ENCODE measurements at places on chromosomes 12 and 14.

DNA sequence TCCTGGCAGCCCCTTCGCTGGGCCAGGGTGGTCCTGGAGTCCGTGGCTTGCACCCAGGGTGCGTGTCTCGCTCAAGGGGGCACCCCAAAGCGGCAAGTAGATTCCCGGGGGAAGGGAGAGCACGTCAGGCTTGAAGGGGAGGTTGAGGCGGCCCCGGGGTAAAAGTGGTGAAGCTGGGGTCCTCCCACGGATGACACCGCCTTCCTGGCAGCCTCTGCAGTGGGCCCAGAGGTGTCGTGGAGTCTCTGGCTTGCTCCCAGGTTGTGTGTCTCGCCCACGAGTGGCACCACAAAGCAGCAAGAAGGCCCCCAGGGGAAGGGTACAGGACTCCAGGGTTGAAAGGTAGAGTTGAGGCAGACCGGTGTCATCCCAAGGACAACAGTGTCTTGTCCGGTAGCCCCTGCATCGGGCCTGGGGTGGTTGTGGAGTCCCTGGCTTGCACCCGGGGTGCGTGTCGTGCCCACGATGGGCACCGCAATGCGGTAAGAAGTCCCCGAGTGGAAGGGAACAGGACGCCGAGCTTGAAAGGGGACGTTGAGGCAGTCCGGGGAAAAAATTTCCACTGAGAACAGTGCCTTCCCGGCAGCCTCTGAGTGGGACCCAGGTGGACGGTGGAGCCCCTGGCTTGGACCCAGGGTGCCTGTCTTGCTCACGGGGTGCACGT lies 158.0 kb upstream of the ALG10B start:
- DNase-seq: no peak

DNA sequence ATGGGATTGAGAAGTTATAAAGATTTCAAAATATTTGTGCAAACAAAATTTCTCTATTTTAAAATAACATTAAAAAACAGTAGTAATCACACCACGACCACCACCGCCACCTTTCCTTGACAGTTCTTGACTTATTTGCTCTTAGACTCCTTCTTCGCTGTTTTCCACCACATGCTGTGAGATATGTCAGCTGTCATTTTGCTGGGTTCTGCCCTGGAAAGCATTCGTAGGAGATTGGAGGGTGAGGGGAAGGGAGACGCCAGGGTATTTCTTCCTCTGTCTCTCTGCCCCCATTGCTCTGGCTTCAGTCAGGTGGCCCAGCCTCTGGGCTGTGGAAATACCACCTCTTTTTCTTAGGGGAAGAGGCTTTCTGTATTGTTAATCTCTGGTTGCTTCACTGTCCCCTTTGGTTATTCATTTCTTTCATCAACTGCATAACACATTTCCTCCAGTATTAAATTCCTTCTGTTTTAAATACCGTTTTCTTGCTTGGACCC lies 186.2 kb downstream of the NEDD1 start:
- DNase-seq: no peak

GRCh38 chr12:124227951-124228711 lies 66.8 kb upstream of the RFLNA start:
- no peak for DNase-seq

GRCh38 chr12:2998789-2999264 lies 39.6 kb downstream of the TEAD4 start:
- no peak for DNase-seq

GRCh38 chr12:74641262-74641661 lies 103.6 kb downstream of the ATXN7L3B start:
- no peak for DNase-seq

DNA sequence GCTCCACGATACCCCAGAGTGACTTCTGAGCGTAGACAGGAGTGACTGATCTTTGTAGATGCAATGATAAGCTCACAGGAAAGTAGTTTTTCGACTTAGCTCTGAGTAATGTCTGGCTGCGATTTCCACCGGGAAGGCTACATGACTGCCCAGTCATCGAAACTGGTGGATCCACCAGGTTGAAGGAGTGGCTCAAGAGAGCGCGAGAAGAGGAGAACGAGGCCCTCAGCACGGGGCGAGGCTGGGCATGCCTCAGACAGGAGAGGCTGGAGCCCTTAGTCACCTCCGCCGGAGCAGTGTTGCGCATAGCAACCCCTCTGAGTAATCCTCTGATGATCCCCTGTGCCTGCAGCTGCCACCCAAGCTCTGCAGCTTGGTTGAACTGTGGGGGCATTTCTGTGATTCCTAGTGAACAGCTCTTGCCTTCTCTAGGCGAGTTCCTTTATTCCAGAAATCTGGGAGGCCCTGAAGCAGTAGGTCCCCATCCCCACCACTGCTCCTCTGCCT lies 25.6 kb downstream of the ELK3 start:
- no peak for DNase-seq

GRCh38 chr12:110856542-110856941 lies 9.8 kb downstream of the CCDC63 start:
- DNase-seq: no peak

- no peak for DNase-seq
Observed at GRCh38 chr12:99087278-99087677, 442.2 kb downstream of the APAF1 start.

DNA sequence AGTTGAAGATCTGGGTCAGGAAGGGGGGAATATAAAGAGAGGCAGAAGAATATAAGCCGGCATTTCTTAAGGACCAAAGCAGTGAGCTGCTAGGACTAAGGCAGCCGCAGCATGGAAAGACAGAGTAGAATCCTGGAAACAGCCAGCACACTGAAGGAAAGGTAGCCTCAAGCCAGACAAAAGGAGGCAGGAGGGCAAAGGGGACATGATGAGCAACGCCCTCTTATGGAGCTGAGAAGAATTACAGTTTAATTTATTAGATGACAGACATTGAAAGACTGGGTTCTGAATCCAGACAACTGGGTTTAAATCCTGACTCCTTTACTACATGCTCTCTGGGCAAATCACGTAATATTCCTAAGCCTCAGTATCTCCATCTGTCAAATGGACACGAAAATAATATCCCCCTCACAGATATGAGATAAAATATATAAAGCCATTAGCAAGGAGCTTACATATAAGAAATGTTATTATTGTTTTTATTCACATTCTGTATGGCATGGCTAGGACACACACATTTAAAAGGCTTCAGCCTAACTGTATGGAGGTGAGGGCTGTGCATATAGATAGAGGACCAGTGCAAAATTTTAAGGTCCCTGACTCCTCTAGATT lies 8.1 kb upstream of the PCED1B start:
- DNase-seq: no peak

- DNase-seq: no peak
Observed at GRCh38 chr14:85178864-85179263, 351.1 kb upstream of the FLRT2 start.

GRCh38 chr14:91706996-91707395 lies 24.9 kb downstream of the CATSPERB start:
- no peak for DNase-seq

GRCh38 chr12:92551853-92552397 lies 150.9 kb upstream of the PLEKHG7 start:
- no peak for DNase-seq

GRCh38 chr14:56570295-56570694 lies 9.3 kb upstream of the TMEM260 start:
- DNase-seq: no peak

DNA sequence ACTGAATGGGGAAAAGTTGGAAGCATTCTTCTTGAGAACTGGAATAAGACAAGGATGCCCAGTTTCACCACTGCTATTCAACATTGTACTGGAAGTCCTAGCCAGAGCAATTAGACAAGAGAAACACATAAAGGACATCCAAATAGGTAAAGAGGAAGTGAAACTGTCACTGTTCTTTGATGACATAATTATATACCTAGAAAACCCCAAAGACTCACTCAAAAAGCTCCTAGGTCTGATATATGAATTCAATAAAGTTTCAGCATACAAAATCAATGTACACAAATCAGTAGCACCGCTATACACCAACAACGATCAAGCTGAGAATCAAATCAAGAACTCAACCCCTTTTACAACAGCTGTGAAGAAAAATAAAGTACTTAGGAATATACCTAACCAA lies 157.3 kb upstream of the DDHD1 start:
- DNase-seq: no peak

- no peak for DNase-seq
Observed at GRCh38 chr12:104673696-104674482, 217.1 kb downstream of the CHST11 start.

- DNase-seq: no peak
Observed at GRCh38 chr12:11650286-11651281, 1.1 kb downstream of the ETV6 start.

GRCh38 chr12:65592416-65592815 lies 231.9 kb upstream of the HMGA2 start:
- no peak for DNase-seq

GRCh38 chr12:57756406-57757341 lies 1.8 kb downstream of the MARCHF9 start:
- peak; percentile 59 for DNase-seq

GRCh38 chr14:50763382-50764007 lies 67.5 kb downstream of the NIN start:
- DNase-seq: no peak

DNA sequence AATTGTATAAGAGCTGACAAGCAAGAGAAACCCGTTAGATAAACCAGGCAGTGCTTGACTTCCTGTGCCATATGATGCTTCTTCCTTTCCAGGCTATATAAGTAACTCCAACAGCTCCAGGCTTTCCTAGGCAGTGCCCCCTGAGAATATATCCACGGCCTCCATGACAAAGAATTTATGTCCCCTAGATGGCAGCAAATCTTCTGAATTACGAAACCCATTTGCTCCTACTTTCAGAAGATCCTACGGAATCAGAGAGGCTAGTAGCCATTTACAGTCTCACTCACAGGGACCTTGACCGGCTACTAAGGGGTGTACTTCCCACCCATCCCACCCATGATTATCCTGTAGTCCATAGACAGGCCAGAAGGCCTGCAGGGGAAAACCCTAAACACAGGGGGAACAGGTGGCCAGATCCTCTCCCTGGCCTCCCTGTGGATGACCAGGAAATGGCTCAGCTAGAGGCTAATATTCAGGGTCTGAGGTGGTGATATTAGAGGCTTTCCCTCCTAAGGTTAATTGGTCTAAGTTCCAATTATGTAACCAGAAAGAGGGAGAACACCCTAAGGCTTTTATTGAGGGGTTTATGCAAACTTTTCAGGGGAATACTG lies 77.2 kb upstream of the DCD start:
- DNase-seq: no peak

GRCh38 chr12:2582631-2583030 lies 212.1 kb upstream of the FKBP4 start:
- no peak for DNase-seq

GRCh38 chr12:10849425-10849878 lies at the start of gene PRR4:
Gene PRR4, minus strand, starts transcription at chr12:10849475. Its CDS starts 38 bp downstream, at chr12:10849437.
- no peak for DNase-seq

- DNase-seq: no peak
Observed at GRCh38 chr12:122166422-122167349, 7.3 kb downstream of the IL31 start.

DNA sequence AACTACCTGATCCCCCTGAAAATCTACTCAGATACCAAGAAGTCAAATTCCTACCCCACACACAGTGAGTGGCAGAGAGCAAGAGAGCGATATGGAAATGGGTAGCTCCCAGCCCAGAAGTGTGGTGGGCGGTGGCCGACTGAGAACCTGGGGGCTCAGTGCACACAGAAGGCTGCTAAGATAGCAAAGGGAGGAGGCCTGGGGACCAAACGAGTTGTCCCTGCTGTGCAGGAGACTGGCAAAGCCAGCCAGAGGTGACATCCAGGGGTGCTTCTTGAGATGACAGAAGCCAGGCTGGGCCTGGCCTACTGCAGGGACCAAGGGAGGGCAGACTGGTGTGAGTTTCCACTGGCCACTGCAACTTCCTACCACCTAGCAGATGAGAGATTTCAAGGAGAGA lies 52.9 kb downstream of the VWF start:
- no peak for DNase-seq

- no peak for DNase-seq
Observed at GRCh38 chr14:55915456-55915855, 202.8 kb upstream of the PELI2 start.

GRCh38 chr12:49983892-49984291 lies 11.1 kb downstream of the AQP6 start:
- DNase-seq: no peak

DNA sequence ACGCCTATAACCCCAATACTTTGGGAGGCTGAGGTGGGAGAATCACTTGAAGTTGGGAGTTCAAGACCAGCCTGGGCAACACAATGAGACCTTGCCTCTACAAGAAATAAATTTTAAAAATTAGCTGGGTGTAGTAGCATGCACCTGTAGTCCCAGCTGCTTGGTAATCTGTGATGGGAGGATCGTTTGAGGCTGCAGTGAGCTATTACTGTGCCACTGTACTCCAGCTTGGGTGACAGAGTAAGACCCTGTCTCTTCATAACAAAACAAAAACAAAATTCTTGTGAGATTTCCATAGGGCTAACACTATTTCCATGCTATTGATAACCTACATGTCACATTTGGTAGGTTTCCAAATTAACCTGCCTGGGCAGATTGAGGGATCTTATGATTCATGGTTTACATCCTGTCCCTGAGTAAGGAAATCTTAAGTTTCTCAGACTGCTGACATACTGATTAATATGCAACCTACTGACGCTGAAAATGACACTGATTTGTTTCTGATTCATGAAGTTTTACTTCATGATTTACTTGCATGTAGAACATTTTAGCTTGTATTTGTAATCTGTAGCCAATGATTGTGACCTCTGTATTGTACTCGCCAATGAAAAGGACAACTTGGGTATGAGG lies 15.9 kb downstream of the ATP6V1D start:
- DNase-seq: no peak

- no peak for DNase-seq
Observed at GRCh38 chr12:67624355-67624754, 24.2 kb upstream of the DYRK2 start.

DNA sequence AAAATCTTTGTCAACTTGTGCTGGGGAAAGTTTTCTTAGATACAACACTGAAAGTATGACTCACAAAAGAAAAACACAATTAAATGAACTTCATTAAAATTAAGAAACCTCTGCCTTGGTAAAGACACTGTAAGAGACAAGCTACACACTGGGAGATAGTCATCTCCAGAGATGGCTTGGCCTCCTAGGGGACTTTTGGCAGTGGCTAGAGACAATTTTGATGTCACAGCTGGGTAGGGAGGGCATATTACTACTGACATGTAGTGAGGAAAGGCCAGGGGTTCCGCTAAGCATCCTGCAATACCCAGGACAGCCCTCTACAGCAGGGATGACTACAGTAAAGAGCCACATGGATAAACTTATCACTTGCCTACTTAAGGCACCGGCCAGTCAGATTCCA lies 8.7 kb upstream of the RNASE4 start:
- no peak for DNase-seq

DNA sequence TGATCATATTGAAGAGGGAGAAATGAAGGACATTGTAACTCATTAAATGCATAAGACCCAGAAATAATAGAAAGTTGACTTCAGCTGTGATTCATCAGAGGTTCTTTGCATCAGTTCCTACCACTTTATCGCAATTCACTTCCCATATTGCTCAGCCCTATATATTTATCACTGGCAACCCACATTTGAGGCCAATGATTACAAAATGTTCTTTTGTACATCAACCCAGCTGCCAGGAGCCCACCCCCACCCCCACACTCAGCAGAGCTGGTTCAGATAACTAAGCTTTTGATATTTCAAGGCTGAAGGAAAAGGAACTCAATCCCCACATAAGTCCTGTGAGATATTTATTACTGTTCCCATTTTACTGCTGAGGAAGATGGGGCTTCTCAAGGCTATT lies 51.2 kb upstream of the TMPO start:
- DNase-seq: no peak

- no peak for DNase-seq
Observed at GRCh38 chr12:119415714-119416113, 81.2 kb downstream of the CCDC60 start.
